ENCODE measurements at places on chromosomes 7 and 10.

- no peak for DNase-seq
Measured at GRCh38 chr7:83643739-83644138, 5.2 kb downstream of the SEMA3E start.

DNA sequence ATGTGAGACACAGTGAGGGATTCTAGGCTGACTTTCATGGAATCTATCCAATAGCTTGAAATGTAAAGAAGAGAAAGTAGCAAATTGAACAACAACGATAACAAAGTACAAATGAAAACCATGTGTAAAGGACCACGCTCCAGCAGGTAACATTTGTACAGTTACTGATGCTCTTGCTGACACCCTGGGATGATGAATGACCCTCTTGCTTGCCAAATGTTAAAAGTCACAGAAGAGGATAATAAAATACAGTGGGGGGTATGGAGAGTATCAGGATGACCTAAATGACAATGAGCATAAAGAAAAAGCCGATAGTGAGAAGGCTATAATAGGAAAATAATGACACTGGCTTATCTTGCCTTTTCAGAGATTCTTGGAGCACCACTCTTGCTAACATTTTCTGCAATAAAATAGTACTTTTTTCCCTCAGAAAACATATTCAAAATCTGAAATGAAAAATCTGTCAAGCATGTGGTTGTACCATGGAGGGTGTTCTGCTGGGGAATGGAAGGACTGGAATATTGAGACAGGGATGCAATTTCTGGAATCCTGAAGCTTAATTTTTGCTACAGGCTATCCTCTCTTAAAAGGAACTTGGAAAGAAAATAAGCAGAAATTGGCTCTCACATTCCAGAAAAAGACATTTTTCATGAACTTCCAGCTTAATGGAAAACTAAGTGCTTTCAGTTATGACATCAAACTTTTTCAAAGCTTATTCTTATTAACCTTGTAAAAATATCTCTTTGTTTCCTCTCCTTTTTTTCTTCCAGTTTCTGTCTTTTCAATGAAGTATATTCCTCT is 303.2 kb upstream of the GHITM start:
- no peak for DNase-seq

DNA sequence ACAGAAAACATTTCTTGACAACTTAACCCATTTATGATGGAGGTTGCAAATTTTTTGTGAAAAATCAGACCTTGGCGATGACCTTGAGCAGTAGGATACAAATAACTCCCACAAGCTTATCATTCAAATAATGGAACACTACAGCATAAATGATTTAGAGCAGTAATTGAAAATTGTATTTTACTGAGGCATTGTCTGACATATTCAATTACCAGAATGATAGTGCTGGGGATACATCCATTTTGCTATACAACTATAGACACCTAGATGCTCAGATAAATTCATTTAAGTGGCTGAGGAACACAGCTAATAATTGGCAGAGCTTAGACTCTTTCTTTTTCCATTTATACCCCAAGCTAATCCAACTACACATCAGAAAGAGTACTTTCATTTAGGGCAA is 18.9 kb downstream of the TWIST1 start:
- no peak for DNase-seq

GRCh38 chr10:104441329-104442000 is 87.8 kb downstream of the CFAP58 start:
- DNase-seq = peak; percentile 56

DNA sequence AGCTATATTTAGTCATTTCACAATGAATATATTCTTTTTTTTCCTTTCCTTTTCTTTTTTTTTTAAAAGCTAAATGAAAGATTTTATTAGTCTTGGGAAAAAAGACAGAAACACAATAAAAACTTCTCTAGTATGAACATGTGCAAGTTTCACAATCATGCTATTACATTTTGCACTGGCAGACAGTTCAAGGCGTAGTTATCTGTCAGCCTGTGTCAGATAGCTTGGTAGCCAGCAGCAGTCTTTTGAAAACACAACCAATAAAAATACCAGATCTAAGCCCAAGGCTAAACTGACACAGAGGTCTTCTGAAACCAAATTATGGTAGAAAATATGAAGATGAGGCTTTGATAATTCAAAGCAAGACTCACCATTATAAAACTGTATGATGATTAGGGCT is 205.8 kb upstream of the TEX47 start:
- DNase-seq = no peak

DNA sequence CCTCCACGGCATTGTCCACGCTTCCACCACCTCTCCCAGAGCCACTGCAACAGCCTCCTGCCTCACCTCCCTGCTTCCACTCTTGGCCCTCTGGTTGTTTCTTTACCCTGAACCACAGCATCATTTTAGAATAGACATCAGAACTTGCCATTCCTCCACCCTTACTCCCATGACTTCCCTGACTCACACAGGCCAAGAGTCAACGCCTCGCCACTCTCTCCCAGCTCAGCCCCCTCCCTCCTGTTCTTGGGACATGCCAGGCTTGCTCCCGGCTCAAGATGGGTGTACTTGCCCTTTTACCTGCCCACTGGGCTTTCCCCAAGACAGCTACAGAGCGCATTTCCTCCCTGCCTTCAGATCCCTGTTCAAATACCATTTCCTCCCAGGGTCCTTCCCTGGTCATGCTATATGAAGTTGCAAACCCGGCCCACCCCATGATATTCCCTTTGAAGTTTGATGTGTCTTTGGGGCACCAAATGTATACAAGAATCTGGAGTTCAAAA is 429.1 kb downstream of the RPS24 start:
- DNase-seq = no peak

GRCh38 chr10:99967961-99968360 is 41.8 kb downstream of the DNMBP start:
- no peak for DNase-seq

GRCh38 chr7:1858435-1859265 is 188.6 kb downstream of the ELFN1 start:
- no peak for DNase-seq

DNA sequence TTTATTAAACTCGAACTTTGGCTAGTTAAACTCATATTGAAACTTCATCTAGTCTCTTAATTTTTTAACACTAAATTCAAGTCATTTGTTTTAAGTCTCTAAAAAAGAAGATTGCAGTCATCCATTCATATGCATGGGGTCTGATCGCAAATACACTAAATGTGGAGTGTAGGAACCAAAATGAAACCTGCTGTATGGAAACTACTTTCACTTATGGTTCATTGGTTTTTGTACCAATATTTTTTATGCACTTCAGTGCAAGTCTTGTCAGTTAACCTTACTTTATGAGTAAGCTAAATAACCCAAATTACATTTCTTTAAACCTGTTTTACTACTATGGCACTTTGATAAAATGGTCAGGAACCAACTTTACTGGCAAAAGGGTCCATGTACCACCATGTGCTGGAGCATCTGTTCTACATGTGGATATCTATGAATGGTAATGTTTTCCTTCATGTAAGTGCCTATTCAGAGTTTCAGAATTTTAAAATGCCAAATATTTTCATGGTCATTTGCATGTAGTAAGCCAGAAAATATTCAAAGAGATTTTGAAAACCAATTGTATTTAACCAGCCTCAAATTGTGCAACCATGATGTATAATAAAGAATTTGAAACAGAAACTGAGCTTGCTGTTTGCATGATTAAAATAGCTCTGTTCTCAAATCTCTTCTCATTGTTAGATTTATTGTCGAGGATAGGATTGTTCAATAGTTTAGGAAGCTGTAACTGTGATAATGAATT is 7.6 kb upstream of the SUPV3L1 start:
- DNase-seq = no peak

DNA sequence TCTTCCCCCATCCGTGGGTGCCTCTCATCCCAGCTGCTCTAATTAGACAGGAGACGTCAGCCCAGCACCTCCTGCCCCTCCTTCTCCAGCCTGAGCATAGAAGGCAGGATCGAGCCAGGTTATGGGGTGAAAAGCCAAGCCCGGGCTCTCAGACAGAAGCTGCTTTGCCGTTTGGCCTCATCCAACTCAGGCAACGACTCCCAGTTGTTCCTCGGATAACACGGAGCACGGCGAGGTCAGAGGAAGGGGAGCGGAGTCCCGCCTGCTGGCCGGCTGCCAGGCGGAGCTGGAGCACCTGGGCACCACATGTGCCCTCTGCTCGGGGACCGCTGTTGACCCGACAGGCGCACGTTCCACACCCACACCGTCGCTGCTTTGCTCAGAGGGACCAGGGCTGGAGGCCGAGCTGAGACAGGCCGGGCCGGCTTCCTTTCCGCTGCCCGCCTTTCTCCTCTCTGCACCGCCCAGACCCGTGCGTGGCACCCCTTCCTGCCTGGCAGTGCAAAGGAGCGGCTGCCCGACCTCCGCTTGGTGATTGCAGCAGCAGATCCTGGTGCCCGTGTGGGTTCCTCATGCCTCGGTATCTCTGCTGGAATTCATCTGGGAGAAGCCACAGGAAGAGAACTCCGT is 21.6 kb upstream of the UNCX start:
- DNase-seq = no peak

DNA sequence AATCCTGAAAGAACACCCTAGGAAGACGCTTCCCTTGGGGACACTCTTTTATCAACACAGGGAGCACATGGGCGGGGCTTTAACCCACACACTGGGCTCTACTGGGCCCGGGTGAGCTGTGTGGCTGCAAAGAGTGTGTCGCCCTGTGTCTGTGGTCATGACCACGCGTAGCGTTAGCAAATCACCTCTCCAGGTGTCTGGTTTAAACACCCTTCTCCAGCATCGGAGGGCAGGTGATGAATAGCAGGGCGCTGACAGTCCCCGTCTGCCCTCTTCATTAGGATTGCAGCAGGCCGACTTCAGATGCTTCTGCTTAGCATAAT is 127.7 kb downstream of the ADARB2 start:
- DNase-seq = no peak

- no peak for DNase-seq
Measured at GRCh38 chr7:158758586-158759244, 54.1 kb upstream of the NCAPG2 start.

DNA sequence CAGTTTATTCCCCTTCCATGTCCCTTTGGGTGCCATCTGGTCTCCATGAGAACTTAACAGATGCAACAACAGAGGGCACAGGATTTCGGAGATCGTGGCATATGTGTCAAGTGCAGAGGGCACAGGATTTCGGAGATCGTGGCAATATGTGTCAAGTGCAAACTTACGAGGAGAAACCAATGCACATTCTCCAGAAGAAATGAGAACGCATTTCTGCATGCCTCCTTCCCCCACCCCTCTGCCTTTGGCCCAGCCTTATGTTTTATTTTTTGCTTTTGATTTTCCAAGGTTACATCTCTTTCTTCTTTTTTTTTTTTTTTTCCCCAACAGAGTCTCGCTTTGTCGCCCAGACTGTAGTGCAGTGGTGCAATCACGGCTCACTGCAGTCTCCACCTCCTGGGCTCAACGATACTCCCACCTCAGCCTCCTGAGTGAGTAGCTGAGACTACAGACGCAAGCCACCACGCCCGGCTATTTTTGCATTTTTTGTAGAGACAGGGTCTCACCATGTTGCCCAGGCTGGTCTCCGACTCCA is 586 bp upstream of the ANKRD26 start:
- no peak for DNase-seq

- DNase-seq = no peak
Measured at GRCh38 chr7:55120501-55121198, 101.8 kb downstream of the EGFR start.

GRCh38 chr10:8577686-8578085 is 523.2 kb downstream of the GATA3 start:
- DNase-seq = no peak

DNA sequence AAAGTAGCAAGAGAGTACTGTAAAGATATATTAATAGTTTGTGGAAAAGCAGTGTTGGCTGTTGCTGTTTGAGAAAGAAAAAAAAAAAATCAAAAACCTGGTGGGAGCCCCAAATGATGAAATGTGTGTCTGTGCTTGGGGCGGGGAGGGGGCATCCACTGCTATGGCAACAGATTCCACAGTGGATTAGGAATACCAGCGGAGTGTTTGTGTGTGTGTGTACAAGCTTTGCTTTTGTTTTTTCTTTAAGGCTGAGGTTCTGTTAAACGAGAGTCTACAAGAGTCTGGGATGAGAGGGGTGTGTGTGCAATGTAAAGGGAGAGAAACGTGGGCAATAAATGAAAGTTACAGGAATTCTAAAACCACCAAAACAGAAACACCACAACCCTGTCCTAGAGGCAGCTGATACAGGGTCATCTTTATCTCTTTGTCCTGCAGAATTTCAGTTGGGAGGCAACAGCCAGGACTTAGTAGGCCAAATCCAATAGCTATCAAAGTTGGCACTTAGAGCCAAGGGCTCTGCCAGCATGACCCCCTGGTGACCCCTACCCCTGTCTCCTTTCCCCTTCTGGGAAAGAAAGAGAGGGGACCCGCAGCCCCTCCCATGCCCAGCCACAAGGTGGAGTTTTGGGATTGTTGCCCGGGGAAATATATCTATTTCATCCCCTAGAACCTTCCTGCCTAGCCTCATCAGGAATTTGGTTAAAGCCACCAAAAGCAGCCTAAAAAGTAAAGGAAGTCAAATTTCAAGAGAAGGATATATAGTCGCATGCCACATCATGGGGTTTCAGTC is 85.4 kb downstream of the OSBPL3 start:
- DNase-seq = no peak

- DNase-seq = no peak
Measured at GRCh38 chr10:124353896-124354295, 64.8 kb downstream of the OAT start.
